Stimulated activated CD8-positive, alpha-beta memory T cell treated with anti-CD3 and anti-CD28 coated beads, Interleukin-7, amount 100 ng/mL, for 24 hours (primary cell): ENCODE measurements at places on chromosomes 7 and 10.

- no peak for DNase-seq
Measured at GRCh38 chr10:84563355-84563754, 235.0 kb downstream of the CCSER2 start.

DNA sequence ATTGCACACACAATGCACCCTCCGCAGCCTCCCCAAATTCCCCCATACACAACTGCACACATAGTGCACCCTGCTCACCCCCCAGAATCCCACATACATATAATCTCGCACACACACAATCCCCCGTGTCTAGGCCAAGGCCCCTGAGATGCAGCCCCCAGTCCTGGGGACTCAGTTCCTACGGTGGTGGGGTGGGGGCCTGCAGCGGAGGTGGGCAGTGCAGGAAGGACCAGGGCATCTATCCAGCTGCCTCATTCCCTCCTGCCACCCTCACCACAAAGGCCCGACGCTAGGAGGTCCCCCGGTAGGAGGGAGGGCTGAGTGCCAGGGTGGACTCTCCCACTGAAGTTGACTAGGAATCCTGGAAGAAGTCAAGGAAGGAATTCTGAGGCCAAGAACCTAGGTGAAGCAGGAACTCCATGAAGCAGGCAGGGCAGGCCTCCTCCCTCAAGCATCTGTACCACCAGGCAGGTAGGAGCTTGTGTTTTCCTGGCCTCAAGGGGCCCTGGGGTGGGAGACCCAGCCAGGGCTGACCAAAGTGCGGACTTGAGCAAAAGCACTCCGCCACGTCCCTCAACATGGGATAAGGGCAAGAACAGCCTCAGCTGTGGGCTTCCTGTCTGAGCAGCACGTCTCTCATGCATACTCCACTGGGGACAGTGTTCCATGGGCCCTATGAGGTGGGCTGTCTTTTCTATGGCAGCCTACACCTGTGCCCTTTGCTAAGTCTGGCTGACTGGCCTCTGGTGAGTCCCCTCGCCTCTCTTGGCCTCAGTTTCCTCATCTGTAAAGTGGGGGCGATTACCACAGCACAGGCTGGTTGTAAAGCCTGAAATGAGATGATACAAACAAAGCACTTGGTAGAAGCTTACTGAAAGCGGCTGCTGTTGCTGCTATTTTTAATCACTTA lies 145.7 kb downstream of the MAPK8 start:
- DNase-seq = no peak

DNA sequence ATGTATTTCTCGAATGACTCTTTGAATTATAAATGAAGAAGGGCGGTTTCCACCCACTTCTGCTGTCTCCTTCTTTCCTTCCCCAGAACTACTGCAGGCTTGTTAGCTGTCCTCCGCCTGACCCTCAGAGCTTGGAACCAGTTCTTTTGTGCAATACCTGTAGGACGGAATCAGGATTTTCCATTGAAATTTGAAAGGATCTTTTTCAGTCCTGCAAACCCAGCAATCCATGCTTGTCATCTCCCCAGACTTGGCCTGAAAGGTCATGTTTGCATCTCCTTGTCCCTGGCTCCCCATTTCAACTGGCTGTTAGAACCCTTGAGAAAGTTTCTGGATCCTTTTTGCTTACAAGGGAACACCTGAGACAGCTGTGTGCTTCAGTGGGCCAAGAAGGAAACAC lies 47.5 kb downstream of the PLCE1 start:
- no peak for DNase-seq

- DNase-seq = no peak
Measured at GRCh38 chr7:55110282-55110992, 91.6 kb downstream of the EGFR start.

- no peak for DNase-seq
Measured at GRCh38 chr10:60820093-60820754, 41.9 kb downstream of the CDK1 start.

GRCh38 chr10:89335226-89335625 lies 7.4 kb downstream of the IFIT3 start:
- DNase-seq = no peak

DNA sequence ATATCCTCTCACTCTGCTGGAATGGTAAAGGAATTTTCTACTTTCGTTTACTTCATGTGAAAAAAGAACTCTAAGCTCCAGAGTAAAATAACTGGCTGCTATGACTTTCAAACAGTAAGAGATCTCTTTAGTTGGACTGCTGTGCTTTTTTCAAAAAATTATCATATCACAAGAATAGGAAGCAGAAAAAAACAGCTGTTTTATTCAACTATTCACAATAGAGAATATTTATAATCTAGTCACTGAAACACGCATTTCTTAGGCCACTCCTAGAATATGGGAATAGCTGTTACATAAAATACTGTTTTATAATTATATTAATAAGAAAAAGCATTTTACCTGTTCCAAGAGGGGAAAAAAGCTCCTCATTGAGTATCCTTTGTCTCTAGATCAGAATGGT lies 29.7 kb downstream of the NOC3L start:
- no peak for DNase-seq

DNA sequence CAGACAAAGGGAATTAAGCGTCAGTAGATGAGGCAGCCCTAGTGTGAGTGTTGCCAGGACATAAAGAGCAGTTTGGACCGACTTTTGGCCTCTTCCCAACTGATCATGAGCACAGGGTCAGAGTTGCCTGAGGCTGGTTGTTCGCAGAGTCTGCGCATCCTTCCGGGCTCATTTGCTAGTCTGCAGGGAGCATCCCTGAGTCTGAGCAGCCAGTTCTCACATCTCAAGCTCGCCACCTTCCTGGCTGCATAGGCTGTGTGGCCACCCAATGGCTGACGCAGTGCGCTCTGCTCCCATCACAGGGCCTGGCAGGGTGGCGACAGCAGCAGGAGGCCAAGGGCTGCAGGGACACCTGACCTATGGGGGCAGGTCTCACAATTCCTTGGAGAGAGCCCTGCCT lies 5.0 kb downstream of the GAD2 start:
- DNase-seq = no peak

GRCh38 chr10:113415246-113415645 lies 137.6 kb upstream of the HABP2 start:
- DNase-seq = no peak

DNA sequence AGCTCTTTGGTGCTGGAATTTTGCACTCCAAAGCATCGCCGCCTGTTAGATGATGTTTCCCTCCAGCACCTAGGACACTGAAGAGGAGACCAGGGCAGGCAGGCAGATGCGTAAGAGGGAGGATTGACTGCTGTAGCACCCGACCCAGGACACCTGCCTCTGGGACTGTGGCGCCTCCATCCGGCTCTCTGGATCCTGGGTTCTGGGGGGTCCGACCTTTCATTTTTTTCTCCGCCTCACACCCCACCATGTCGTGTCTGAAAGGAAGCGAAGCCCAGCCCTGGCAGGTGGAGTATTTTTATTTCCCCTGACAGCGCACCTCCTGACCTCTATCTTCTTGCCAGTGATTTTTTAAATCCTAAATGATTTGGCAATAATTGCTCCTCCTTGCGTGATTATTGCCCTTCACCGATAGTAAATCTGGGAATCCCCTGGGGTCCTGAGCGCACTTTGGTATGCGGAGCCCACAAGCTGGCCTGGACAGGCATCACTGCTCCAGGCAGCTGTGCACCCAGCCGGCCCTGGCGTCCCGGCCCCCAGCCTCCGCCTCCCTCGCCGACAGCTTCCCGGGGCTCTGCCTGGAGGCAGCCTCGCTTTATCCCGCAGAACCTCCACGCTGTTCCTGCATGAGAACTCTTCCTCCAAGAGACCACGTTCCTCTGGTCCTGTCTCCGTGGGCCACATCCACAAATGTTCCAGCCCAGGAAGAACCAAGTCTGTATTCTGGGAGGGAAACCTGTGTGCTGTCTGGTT lies 48.4 kb downstream of the LHPP start:
- DNase-seq = no peak

- no peak for DNase-seq
Measured at GRCh38 chr10:17146892-17147291, 17.3 kb upstream of the CUBN start.

DNA sequence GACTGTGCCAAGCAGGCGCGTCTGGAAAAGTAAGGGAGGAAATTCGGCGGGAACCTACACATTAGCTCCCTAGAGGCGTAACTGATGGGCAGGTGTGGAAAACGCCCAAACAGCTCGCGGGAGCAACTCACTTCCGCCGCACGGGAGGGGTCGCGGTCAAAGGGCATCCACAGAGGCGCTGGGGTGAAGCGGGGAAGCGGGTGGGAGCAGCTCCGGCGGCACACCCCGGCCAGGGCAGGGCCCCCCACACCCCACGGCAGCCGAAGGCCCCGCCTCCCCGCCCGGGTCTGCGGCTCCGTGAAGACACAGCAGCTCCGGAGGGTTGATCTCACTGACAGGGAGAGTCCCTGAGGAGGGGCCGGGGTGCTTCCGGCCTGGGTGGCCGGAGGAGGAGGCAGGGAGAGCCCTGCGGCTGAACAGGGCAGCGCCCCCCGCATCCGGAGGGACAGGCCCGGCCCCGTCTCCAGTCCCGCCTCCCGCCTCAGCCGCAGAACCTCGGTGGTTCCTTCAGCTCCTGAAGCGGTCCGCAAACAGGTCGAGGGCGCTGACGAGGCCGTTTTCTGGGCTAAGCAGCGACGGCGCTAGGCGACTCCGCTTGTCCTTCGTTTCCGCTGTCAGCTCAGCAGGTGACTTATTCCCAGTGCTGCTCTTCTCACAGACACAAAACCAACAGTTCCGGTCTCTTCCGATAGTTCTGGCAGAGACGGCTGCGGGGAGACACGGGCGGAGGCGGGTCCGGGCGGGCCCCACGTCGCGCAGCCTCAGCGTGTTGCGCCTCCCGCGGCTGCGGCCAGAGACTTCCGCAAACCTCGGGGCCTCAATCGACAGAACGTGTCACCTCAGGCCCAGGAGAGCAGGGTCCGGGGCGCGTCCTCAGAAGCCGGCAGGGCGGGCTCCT lies 276.1 kb downstream of the DNAJB6 start:
- DNase-seq = no peak

GRCh38 chr7:80410081-80410480 lies 101.8 kb downstream of the GNAT3 start:
- DNase-seq = no peak

- DNase-seq = no peak
Measured at GRCh38 chr10:34655286-34656170, 159.6 kb downstream of the PARD3 start.

GRCh38 chr7:30635798-30636197 lies 41.1 kb downstream of the GARS1 start:
- DNase-seq = no peak

- no peak for DNase-seq
Measured at GRCh38 chr10:22662733-22663330, 51.5 kb downstream of the PIP4K2A start.

DNA sequence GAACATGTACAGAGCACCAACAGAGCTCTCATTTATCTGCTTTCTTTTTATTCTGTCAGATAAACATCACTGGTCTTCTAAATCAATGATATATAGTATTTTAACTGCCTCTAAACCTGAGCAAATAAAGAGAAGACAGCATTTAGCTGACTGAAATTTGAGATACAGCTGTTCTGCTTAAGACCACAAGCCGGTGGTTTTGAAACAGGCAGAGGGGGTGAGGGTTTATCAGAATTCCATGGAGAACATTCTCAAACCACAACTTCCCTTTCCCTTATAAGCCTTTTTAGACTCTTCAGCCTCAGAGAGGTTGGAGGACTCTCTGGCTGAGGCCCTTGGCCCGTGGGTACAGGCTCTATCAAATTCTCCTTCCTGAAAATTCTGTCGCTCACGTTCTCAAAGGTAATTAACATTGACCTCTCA lies 87.4 kb upstream of the RSU1 start:
- no peak for DNase-seq

DNA sequence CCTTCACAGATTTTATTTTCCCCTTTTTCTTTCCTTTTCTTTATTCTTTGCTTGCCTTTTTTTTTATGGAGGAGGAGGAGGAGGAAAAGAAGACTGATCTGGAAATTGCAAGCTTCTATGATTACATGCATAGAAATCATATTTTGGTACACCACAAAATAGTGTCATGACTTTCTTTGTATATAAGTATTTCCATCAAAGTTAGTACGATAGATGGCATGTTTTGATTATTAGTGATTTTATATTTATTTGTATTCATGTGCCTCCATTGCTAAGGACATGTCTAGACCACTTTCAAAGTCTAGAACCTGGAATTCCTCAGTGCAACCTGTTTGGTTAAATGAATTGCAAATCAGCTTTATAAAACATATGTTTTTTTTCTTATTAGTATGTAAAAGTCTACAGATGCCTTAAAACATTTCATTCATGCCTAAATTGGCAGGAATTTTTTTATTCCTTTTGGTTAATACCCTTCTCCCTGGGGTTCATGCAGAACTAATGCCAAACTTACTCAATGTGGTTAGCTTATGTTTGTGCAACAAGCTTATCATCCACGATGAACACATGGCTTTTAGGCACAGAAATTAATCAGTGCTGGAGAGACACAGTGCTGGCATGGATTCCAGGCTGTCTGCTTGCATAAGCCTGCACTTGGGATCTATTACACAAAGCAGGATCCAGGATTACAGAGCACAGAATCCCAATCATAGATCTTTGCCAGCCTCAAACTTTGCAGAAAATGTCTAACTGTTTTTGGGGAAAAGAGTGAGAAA lies 213.1 kb downstream of the CHRM2 start:
- no peak for DNase-seq

DNA sequence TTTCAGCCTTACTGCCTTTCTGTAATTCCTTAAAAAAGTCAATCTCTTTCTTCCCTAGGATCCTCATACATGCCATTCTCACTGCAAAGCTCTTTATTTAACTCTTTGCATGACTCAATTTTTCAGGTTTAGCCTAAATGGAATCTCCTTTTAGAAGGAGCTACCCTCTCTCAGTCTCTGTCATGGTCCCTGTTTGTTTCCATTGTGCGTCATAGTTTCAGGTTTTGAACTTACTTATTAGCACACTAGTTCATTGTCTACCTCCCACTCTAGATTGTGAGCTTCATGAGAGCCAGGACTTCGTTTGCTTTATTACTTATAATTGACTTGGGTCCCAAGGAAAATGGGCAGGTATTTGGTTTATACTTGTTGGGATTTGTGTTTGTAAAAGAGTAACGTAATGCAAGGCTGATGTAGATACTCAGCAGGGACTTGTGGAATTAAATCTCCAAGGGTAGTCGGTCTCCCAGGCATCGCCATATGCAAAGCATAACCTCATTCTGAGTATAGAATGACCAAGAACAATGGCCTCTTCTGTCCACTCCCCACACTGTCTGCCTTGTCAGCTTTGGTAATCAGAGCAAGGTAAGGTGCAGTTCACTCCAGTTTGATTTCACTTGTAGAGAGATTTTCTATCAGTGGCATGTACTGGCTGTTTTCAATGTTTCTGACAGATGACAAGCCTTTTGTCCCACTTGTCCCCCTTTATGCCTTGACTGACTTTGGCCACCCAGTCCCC lies 252.0 kb downstream of the SORCS3 start:
- no peak for DNase-seq

- DNase-seq = no peak
Measured at GRCh38 chr10:96439725-96440124, 74.0 kb downstream of the TLL2 start.

GRCh38 chr10:121242741-121243608 lies 355.3 kb downstream of the FGFR2 start:
- DNase-seq = no peak

- DNase-seq = no peak
Measured at GRCh38 chr10:3681642-3682554, 103.1 kb downstream of the KLF6 start.
